ENCODE measurements at places on chromosomes 7 and 10.

DNA sequence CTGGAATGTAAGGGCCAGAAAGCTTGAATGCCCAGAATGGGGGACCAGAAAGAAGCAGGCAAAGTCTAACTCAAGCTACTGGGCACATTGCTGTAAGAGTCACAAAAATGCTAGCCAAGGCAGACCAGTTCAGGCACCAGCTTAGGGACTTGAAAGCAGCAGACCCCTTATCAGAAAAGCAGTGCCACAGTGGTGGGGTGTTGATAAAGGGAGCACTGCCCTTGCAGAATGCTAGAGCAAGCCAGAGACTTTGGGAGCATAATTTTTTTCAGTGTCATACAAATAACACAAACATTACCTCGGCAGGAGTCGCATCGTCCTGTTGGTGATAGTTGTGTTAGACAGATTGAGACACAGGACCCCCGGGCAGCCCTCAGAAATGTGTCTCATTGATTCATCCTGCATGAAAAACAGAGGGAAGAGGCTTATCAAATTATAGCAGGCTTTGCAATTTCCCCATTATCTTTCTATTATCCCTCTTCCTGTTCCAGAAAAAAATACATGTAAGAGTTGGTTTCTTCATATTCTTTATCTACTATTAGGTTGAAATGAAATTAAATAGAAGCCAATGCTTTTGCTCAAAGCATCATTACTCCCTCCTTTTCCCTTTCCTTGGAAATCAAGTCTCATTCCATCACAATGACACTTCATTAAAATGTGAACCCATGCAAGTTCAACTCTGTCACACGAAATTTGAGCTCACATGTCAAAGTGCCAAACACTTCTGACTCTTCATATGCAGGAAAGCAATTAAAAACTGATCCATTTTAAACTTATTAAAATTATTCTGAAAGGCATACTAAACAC is 13.4 kb downstream of the LRRC17 start:
- peak; percentile 42 for DNase-seq

DNA sequence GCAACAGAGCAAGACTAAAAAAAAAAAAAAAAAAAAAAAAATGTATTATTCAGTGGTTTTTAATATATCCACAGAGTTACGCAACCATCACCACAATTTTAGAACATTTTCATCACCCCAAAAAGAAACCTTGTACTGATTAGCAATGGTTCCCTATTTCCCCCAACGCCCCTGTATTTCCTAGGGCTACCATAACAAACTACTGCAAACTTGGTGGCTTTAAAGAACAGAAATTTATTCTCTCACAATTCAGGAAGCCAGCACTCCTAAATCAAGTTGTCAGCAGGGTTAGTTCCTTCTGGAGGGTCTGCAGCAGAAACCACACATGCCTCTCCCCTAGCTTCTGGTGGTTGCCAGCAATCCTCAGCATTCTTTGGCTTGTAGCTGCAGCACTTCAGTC is 5.9 kb upstream of the NUP42 start:
- DNase-seq: no peak

DNA sequence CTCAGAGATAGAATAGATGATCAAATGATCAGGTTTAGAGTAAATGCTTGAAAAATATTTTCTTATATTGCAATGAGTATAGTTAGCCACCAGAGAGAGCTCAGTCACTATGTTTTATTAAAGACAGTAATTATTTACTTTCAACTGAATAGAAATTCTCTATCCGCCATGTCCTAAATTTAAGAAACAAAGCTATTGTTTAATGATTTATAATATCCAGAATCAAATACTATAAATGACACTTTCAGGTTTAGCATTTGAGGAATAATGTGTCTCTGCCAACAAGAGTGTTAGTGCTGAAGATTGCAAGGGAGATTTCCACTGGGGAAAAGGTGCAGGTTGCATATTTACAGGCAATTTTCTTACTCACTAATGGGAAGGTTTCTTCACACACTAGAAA is 184.7 kb downstream of the DGKB start:
- no peak for DNase-seq

- DNase-seq: no peak
Observed at GRCh38 chr10:100835810-100836209, 77.0 kb upstream of the SLF2 start.

- no peak for DNase-seq
Observed at GRCh38 chr10:14564268-14564744, 210.4 kb downstream of the FAM107B start.

All from GM04503 (cell line).